GM12878 (cell line): ENCODE measurements at places on chromosomes 13 and 19. TPM values are rescaled to one million over a fixed set of nuclear protein-coding genes. Genes with fewer than 3 reads are reported as not detected.

DNA sequence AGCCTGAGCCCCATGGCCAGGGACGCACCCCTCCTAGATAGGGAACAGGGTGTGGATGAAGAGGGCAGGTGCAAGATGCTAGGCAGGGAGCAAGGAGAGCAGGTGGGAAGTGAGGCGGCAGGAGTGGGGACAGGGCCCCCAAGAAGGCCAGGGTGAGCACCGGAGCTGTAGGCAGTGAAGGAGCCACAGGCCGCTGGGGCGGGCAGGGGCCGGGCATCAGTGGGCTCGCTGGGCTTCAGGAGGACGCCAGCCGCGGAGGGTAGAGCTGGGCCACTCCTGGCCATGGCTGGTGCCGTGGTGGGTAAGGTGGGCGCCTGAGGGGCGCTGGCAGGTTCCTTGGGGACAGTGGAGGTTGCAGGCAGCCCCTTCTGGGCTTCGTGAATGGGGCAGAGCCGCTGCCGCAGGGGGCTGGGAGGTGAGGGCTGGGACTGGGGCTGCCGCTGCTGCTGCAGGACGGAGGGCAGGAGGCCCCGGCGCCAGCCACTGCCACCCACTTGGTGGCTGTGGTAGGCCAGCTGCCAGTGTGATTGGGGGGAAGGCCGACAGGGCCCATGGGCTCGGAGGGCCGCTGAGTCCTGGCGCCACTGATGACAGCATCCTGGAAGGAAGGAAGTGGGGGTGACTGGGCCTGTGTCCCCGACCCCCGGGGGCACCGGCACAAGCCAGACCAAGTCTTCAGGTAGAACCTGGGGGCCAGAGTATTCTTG, 2.1 kb downstream of the NKPD1 start:
- no peak for DNase-seq

DNA sequence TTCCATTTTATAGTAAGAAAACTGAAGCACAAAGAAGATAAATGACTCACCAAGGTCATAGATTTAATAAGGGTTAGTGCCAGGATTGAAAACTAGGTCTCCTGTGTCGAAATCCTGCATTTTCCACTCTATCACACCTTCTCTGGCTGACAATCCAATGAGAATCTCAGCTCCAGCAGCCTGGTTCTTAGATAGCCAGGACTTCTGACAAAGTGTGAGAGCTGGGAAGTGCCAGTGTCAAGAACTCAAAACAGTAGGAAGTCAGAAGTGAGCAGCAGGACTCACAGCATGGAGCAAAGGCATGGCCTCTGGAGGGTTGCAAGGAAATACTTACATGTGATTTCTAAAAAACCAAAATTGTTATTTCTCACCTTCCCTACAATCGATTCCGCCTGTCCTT, 24.3 kb downstream of the KCTD12 start:
- DNase-seq: no peak

DNA sequence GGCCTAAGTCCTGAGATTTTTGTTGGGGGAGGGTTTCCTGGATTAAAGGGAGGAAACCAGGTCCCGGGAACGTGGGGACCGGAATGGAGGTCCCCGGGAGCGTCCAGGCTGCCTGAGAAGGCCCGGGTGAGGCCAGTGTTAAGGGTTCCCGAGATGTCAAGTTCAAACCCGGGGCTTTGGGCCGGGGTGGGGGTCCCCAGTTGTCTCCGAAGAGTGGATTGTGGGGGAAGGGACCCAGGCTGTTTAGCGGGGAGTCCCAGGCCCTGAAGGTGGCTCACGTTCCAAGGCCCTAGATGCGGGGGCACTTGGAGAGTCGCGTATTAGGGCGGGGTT, 262 bp downstream of the COX7A1 start:
- DNase-seq: no peak

GRCh38 chr19:48950159-48950558, 4.5 kb upstream of the BAX start:
- DNase-seq: no peak

- DNase-seq: no peak
Measured at GRCh38 chr19:2274931-2275535, 6.9 kb downstream of the PEAK3 start.

DNA sequence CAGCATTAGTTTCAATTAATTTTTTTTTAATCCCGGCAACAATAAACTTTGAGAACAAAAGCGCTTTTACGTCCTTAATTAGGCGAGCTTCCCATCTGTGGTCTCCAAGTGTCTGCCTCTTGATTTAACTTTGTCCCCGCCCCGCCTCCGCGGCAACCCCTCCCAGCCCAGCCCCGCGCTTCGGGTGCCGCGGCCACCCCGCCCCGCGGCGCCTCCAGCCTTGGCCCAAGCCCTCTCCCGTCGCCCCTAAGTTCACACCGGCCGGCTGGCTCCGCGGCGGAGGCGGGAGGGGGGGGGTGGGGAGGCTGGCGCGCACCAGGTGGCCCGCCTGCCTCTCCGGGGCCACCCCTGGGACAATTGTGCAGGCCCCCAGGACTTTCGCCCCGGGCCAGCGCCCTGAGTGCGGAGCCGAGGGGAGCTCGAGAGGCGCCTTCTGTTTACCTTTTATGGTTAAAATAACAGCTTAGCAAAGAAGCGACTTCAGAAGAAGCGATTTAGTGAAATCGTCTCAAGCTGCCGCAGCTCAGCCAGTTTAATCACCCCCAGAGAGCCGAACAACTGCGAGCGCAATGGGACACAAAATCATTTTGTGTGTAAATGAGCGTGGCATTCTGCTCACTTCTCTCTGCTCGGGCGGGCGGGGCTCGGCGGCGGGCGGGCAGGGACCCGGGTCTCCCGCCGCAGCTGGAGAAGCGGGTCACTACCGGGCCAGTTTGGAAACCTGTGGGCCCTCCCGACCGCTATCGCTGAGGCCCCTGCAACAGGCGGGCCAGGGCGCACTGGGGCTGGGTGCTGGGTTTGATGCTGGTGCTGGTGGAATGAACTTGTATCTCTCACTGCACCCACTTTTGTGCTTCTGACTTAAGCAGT, 1.4 kb downstream of the KCTD15 start:
- DNase-seq: no peak

KL gene
- total RNA-seq: 1.6 TPM in 2 replicates

ZNF536 gene
- not detected in 2 replicates for total RNA-seq
